ENCODE measurements at places on chromosomes 7 and 10. TPM values are rescaled to one million over a fixed set of nuclear protein-coding genes. Genes with fewer than 3 reads are reported as not detected.

Gene PLEKHS1
- total RNA-seq, result 0.09 TPM

Gene SLC26A4
- not detected for total RNA-seq

Gene PRLHR
- total RNA-seq, result not detected

Gene STAG3
- total RNA-seq, result 2.4 TPM

Gene PTPRE
- total RNA-seq, result 11.6 TPM

Gene TMEM106B
- 34.5 TPM for total RNA-seq

GRCh38 chr10:70518695-70519094, 40.1 kb downstream of the PALD1 start:
- no peaks in the 10 kb centered on the region for H3K27me3 ChIP-seq
- no peak overlapping the region for H3K4me3 ChIP-seq
- no peaks in the 10 kb centered on the region for H3K36me3 ChIP-seq
- H3K27ac ChIP-seq, result no peak overlapping the region

DNA sequence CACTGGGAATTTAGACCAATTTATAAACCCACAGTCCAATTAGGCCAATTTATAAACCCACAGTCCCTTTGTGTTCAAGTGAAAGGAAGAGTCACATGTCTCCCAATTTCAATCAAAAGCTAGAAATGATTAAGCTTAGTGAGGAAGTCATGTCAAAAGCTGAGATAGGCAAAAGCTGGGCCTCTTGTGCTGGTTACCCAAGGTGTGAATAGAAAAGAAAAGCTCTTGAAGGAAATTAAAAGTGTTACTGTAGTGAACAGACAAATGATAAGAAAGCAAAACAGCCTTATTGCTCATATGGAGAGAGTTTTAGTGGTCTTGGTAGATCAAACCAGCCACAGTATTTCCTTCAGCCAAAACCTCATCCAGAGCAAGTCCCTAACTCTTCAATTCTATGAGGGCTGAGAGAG, 245.0 kb downstream of the HDAC9 start:
- no peaks in the 10 kb centered on the region for H3K27me3 ChIP-seq
- no peak for DNase-seq
- H3K4me3 ChIP-seq, result no peak overlapping the region

GRCh38 chr7:75971961-75972763, 22.2 kb downstream of the TMEM120A start:
- no peaks in the 10 kb centered on the region for H3K27me3 ChIP-seq
- H3K27ac ChIP-seq, result no peak overlapping the region
- H3K36me3 ChIP-seq, result peaks cover 8% of the 10 kb centered on the region
- DNase-seq, result peak; percentile 39

DNA sequence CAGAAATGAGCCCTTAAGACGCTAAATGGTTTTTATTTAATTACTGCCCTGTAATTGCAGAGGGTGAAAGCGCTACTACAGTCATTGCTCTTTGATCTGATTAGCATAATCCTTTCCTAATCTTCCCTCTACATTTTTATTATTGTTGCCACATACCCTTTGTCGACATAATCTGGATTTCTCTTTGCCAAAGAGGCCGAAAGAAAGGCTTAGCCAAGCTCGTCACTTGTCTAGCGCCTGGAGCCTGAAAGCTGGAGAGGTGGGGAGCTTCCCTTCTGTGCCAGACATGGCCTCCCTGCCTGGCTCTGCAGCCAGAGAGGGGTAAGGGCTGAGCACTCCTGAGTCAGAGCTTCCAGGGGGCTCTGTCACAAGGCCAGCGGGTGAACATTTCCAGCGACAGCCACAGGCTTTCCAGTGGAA, 145.9 kb downstream of the PRKAG2 start:
- peak; percentile 70 for DNase-seq
- H3K4me1 ChIP-seq, result peaks cover 17% of the 10 kb centered on the region
- H3K36me3 ChIP-seq, result no peaks in the 10 kb centered on the region
- no peak overlapping the region for H3K4me3 ChIP-seq
- H3K27me3 ChIP-seq, result no peaks in the 10 kb centered on the region
- no peak overlapping the region for H3K27ac ChIP-seq

DNA sequence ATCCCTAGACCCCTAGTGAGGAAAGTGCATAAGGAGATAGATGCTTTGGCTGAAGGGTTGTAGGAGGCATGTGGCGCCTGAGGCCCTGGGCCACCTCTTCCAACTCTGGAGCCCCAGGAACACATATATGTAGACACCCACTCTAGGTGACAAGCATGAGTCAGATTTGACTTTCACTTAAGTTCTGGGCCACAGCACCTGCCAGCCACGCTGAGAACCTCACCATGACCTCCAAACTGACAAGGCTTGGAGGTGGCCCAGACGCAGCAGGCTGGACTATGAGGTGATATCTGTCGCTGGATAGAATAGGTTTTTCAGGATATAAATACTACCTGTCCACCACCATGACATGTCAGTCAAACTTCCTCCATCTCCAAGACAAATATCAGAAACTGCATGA, 894.0 kb upstream of the ZNF722 start:
- H3K36me3 ChIP-seq, result no peaks in the 10 kb centered on the region
- DNase-seq, result no peak
- H3K4me3 ChIP-seq, result no peak overlapping the region
- H3K27me3 ChIP-seq, result no peaks in the 10 kb centered on the region
- no peak overlapping the region for H3K27ac ChIP-seq

DNA sequence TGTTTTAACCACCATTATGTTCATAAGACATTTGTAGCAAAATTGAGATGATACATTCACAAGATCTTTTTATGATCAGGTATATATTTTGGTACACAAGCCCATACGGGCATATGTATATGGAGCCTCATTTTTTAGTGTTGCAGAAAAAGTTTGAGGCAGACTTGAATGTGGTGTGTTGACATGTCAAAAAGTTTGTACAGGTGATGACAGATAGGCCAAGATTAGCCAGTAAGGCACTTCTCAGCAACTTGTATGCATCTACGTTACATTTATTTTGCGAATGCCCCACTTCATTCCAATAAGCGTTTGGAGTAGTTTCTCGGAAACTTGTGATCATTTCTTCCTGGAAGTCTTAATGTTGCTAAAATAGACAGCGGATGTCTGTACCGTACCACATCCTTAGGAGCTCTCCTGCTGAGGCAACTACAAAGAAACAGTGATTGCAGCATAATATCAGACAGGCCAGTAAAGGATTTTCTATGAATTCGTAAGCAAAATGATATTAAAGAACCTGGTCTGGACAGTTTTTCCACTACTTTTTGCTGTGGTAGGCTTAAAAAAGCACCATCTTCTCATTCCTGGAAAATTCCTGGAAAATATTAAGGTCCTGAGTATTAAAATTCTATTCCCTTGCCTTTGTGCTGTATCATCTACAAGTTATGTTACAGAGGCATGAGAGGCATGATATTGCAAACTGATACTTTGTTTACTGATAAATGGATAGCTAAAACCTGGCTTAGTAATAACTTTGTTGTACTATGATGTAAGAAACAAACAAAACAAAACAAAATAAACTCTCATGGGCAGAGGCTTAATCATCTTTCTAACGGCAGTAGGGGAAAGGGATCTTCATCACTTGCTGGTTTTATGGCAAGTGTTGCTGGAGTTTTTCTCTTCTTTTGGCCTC, 153.6 kb downstream of the HDAC9 start:
- H3K4me1 ChIP-seq, result no peaks in the 10 kb centered on the region
- H3K36me3 ChIP-seq, result peaks cover 11% of the 10 kb centered on the region
- H3K4me3 ChIP-seq, result no peak overlapping the region
- no peak for DNase-seq

DNA sequence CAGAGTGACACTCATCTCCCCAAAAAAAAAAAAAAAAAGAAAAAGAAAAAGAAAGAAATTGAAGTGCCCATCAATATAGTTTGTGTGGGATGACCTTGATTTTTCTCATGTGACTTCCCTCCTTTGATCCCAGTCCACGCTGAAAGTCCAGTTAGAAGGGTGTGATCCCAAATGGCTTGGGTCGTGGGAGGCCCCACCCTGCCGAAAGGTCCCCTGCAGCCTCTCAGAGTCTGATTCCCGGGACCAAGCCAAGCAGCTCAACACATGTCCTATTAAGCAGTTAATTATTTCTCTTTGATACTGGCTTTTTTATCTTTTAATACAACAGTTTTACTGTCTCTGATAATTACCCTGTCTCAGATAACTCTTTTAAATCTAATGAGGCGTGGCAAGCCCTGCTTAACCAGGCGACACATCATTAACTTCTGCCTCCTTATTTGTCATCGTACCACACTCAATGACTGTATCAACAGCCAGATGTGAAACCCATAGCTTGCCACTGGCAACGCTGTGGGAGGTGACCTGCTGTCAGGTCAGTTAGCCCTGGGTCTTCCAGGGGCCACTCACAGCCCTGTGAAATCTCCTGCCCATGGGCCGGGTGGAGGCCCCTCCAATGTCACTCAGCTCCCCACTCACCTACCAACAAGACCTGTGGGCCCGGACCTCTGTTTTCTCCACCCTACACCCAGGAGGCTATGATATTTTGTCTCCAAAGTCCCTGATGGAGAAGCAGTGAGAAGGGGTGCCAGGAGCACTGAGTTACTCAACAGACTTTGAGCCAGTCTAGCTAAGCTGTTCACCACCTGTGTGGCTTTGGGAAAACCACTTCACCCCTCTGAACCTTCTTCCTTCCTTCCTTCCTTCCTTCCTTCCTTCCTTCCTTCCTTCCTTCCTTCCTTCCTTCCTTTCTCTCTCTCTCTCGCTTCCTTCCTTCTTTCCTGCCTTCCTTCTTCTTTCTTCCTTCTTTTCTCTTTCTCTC, 110.0 kb upstream of the SFMBT2 start:
- no peaks in the 10 kb centered on the region for H3K36me3 ChIP-seq
- H3K27ac ChIP-seq, result peak overlapping the region; percentile 26
- peaks cover 13% of the 10 kb centered on the region for H3K4me1 ChIP-seq
- DNase-seq, result peak; percentile 55

DNA sequence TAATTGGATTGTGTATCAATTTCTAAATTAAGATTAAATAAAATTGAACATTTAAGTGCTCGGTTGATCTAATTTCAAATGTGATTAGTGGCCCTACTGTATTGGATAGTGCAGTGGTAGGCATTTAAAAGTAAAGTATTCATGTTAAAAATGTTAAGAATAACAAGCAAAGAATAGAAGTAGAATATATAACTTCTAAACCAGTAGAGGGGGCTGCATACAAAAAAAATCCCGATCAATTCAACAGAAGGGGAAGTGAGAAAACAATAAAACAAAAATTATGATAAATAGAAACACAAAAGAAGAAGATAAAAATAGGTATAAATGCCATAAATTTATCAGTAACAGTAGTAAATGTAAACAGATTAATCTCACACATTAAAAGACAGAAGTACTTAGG, 24.9 kb upstream of the WDFY4 start:
- no peak overlapping the region for H3K4me3 ChIP-seq
- H3K4me1 ChIP-seq, result no peaks in the 10 kb centered on the region
- H3K27ac ChIP-seq, result no peak overlapping the region

GRCh38 chr10:132320654-132321469, 11.1 kb upstream of the LRRC27 start:
- no peaks in the 10 kb centered on the region for H3K27me3 ChIP-seq
- H3K4me3 ChIP-seq, result no peak overlapping the region
- H3K27ac ChIP-seq, result no peak overlapping the region
- peaks cover 31% of the 10 kb centered on the region for H3K4me1 ChIP-seq

- H3K27me3 ChIP-seq, result no peaks in the 10 kb centered on the region
- H3K4me1 ChIP-seq, result no peaks in the 10 kb centered on the region
- DNase-seq, result no peak
- H3K36me3 ChIP-seq, result peaks cover 4% of the 10 kb centered on the region
- H3K4me3 ChIP-seq, result no peak overlapping the region
These were observed 38.1 kb upstream of the CDHR3 start for GRCh38 chr7:105924945-105925344.

- H3K4me3 ChIP-seq, result no peak overlapping the region
- peaks cover 52% of the 10 kb centered on the region for H3K27me3 ChIP-seq
- no peaks in the 10 kb centered on the region for H3K36me3 ChIP-seq
- H3K4me1 ChIP-seq, result peaks cover 9% of the 10 kb centered on the region
These were observed 97.2 kb upstream of the GNA12 start for GRCh38 chr7:2941216-2941859.

DNA sequence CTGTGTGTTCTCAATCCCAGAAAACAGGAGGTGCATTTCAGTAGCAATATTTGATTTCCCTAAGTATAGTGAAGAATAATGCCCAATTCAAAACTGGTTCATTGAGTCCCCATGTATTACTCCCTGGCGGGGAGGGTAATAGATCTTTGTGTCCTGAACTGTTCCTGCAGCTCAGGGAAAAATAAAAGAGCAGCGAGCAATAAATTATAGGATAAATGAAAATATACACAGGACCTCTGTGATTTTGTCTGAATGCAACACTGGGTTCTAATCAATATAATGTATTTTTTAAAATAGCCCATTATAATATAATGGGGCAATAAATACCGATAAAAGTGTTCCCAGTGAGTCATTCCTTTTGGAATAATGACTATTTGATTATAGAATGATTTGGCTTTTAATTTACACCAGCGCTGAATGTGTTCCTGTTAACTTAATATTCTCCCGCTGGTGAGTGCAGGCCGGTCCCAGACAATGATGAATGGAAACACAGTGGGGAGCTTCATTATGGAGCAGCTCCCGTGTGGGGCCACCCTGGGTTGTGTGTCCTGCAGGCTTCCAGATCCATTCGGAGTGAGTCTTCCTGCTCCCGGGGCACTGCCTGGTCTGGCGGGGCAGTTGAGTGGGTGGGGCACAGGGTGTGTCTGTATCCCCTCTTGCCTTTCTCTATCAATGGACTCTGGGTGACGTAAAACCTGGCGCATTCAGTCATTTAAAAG, 263.1 kb downstream of the ACTR3B start:
- peak; percentile 16 for DNase-seq
- peaks cover 47% of the 10 kb centered on the region for H3K27me3 ChIP-seq
- H3K27ac ChIP-seq, result no peak overlapping the region
- H3K36me3 ChIP-seq, result no peaks in the 10 kb centered on the region

DNA sequence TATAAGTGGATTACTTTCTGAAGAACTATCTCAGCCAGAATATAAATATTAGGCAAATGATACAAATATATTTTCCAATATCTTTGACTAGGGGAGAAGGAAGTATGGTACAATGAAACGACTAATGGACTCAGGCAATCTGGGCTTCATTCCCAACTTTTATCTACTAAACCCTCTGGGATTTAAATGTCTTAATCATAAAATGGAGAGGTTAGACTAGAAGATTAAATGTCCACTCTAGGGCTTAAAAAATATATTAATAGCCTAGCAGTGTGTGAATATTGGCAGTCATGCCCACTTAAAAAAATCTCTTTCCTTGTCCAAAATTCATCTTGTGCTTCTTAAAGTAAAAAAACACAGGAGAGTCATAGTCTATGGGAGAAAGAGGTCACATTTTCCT, 98.3 kb downstream of the CTTNBP2 start:
- H3K27me3 ChIP-seq, result no peaks in the 10 kb centered on the region
- H3K4me3 ChIP-seq, result no peak overlapping the region
- no peak for DNase-seq
- no peak overlapping the region for H3K27ac ChIP-seq

All from A673 (cell line).